MV-4-11 (cell line): ENCODE measurements at places on chromosomes 3 and 15.
A peak's percentile ranks its signal among the peaks of the same experiment; 100 is the strongest.

- no peak for DNase-seq
These were observed 569.7 kb upstream of the KCNMB2 start for GRCh38 chr3:177966493-177966892.

DNA sequence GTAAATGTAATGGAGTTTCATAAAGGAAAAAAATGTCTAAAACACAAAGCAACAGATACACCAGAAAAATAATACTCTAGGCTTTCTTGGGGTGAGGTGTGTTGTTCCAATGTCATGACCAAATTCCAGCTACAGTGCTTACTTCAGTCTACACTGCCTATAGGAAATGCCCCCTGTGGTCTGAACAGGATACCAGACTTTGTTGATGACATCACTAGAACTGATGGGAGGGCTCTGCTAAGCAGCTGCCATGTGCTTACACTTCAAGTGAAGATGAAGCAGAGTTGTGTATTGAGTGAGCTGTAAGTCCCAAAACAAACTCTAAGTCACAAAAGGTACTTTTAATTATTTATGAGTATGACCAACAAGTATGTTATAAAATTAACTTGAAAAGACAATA is 456.1 kb upstream of the IL12A start:
- DNase-seq: no peak

- no peak for DNase-seq
These were observed 73.0 kb downstream of the FILIP1L start for GRCh38 chr3:100041328-100041749.

- DNase-seq: no peak
These were observed 8.6 kb downstream of the TM6SF1 start for GRCh38 chr15:83115831-83116565.

DNA sequence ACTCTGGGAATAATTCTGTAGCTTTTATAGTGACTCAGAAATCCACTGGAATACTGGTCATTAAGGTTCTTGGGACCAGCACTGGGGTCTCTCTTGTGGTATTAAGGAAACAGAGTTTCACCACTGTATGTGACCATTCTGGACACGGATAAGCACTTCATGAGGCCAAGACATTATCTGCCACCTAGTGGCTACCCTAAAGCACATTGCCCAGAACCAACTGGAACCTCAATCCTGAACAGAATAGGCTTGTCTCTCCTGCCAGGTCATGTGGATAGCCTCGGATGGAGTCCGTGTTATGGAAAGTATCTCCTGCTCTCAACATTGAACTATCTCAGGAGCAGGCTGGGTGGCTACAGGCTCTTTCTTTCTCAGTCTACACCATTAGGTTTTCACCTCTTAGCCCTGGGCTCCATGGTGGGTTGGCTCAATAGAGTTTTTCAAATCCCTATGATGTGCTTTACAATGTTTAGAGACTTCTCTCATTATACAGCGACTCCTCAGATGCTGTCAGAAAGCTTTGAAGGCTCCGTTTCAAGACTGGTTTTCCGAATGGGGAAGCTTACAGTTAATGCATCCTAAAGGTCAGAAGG is 167.6 kb upstream of the ST8SIA2 start:
- no peak for DNase-seq

- peak; percentile 3 for DNase-seq
These were observed 6.9 kb upstream of the IL16 start for GRCh38 chr15:81189583-81190283.

- DNase-seq: no peak
These were observed 28.5 kb upstream of the STT3B start for GRCh38 chr3:31504230-31504629.

DNA sequence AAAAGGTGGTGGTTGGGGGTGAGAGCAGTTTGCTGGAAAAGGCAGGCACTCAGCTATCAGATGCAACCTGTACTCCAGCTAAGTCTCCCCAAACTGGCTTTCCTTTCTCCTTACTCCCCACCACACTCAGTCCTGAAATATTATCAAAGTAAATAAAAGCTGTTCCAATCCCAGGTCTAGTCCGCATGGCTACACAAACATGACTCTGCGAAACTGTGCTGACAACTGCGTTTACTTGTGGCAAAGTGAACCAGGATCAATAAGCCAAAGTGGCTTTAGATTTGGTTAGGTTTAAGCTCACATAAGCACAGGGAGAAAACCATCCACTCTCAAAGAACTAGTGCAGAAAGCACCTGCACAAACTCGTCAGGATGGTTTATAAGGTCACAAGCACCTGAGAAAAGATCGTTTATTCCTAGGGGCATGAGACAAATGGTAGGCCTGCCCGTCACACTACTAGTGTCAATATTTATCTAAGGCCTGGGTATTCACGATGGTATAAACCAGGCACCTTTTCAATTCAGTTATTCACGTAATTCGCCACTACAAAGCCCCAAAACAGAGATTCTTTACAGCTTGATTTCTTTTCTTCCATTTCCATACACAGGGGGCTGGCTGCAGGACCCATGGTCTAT is 25.3 kb downstream of the LRIG1 start:
- DNase-seq: no peak

DNA sequence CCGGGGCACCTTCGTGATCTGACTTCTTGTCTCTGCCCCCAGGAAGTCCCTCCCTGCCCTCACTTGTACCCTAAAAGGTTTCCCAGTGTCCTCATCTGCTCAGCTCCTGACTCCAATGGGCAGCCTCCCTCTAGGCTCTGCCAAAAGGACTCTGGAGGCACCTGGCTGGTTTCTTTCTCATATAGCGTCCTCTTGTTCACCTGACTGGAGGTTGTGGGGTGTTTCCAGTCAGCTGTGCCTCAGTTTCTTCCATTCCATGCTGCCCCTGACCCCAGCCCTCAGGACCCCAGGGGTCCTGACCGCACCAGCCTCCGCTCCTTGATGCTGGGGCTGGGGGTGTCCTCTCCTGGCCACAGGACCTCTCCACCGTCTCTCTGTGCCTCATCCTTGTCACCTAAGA is 2.5 kb downstream of the PRR23E start:
- DNase-seq: no peak

GRCh38 chr15:46413799-46414198 is 779.0 kb downstream of the SQOR start:
- DNase-seq: no peak

- no peak for DNase-seq
These were observed 41.5 kb downstream of the IDH2 start for GRCh38 chr15:90060797-90061196.

DNA sequence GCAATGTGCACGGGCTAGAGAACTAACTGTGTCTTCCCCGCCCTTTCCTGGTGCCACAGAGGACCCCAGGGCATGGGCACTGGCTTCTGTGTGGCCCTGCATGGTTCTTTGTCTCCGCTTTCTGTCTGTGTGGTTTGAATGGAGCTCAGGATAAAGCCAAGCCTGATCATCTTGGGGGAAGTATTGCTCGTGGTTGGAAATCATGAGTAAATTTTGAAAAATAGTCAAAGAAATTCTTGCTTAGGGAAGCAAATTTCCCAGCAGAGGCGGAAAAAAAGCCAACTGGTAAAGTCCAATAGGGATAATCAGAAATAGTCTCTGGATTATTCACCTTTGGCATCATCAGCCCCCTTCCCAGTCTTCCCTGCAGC is 55.4 kb downstream of the MAGEF1 start:
- no peak for DNase-seq

DNA sequence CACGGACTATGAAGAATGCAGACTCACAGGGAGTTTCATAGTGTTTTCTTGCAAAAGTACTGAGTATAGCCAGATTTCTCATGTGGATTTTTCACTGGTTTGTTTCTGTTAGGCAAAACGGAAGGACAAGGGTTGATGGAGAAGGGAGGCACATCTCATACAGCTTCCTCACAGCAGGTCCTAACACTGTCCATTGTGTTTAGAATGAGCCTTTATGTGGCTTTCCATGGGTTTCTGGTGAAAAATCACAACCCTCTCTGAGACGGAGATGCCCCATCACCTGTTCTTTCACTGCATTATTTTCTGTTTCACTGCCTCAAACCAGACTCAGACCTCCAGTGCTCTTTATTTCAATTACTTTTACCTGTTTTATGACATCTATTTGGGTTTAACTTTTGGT is 25.0 kb upstream of the LIPC start:
- no peak for DNase-seq

DNA sequence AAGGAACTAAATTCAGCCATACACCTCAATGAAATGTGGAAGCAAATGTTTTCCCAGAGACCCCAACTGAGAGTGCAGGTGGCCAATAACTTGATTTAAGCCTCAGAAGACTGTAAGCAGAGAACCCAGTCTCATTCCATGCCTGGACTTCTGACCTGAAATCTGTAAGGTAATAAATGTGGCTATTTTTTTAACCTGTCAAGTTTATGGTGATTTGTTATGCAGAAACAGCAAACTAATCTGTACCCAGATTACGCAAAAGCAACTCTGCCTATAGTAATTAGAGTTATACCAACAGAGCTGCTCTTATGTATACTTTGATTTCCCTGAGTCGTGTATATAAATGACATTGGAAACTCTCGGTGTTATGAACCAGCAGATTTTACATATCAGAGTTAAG is 534.0 kb upstream of the NAALADL2 start:
- no peak for DNase-seq

DNA sequence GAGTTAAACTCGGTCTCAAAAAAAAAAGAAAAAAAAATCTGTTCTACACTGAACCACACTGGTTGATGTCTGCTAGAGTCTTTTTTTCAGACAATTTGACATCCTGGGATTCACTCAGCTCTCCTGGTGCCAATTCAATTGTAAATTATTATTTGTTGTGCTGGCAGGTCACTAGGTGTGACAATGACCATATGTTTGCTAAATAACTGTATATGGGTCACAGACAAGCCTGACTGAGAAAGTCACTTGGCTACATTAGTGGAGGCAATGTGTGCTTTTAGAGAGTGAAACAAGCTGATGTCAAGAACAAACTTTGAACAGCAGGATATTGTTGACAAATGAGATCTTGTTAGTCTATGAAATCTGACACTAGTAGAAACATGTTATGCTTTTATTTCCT is 1379.1 kb downstream of the ZPLD1 start:
- DNase-seq: no peak

DNA sequence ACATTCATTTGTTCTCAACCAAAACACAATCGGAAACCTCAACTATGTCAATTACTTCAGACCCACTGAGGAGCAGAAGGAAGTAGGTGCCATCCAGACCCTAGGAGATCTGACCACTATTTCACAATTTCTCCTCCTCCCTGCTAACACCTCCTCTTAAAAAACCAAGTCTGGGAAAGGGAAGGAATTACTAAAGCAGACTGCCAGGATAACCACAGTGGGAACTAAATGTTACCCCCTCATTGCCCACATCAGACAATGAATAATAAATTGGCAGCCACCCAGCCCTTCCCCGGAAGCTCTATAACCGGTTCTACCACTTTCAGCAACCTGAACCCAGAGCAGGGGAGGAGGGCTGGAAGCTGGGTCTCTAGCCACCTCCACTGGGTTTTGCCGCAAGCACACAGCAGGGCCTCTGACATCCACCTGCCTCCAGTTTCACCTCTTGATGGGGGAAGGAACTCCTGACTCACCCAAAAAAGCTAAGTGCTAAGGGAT is 17.6 kb downstream of the C15orf62 start:
- DNase-seq: peak; percentile 79

DNA sequence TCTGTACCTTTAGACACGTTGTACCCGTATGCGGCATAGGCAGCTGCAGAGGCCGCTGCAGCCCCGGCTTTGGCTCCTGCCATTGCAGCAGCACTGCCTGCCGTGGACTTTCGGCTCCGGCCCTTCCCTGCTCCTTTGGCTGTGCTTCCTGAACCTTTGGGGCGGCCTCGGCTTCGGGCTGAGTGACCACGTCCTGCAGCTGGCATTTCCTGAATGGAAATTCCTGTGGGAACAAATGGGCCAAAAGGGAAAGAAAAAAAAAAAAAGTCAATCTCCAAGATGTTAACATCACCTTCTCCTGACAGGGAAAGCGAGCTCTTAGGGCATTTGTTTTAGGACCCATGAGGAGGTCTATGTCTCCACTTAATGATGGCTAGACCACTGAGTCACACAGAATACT is 29.6 kb downstream of the CHAC1 start:
- no peak for DNase-seq

DNA sequence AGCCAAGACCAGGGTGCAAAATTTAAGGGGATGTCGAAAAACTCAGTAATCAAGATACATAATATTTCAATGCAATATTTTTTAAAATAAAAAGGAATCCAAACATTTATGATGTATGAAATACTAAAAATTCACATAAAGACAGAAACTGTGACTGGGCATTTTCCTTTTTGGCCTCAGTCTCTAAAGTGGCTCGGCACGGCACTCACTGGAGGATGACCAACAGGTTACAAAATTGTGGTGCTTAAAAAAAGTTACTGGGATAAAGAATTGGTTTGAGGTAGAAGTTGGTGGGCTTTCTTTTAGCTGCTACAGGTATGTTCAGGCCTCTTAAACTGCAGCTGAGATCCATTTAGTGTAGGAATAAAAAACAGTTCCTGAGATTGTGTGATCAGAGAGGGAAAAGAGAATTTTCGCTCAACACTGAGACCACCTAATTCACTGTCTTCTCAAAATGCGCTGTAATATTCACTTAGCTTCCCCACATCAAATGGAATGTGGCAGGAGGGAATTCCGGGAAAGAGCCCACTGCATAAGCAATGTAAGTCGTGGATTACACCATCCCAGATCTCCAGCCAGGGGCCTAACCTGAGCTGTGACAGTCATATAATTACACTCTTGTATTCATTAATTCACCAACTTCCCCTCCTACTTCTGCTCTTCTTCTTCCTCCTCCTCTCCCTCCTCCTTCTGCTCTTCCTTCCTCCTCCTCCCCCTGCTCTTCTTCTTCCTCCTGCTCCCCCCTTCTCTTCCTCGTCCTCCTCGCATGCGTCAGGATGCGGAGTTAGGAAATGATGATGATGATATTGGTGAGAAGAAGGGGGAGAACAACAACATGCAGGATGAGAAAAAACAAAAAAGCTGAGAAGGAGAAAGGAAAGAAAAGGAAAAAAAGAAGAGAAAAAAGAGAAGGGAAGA is 45.9 kb downstream of the HES1 start:
- no peak for DNase-seq

DNA sequence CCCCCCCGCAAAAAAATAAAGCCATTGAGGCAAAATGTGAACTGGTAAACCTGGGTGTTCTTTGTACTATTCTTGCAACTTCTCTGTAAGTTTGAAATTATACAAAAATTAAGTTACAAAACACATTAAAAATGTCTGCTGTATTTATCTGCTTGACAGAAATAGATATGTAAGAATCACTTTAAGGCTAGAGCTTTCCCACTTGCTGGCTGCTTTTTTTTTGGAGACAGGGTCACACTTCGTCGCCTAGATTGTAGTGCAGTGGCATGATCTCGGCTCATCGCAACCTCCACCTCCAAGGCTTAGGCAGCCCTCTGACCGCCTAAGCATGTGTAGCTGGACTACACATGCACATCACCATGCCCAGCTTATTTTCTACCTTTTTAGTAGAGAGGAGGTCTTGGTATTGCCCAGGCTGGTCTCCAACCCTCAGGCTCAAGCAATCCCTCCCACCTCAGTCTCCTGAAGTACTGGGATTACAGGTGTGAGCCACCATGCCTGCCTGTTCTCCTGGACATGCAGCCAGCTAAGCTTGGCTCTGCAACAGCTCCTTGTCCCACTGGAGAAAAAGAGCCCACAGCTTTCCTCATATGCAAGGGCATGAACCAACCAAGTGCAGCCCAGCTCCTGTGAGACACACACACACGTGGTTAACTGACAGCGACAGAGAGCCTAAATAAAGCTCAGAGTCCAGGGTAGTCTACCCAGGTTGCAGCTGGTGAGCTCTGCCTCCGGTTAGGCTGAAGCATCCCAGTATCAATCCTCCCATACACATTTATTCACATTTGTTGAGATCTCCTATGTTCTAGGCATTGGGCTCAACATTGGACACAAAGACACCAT is 4.5 kb downstream of the RPS17 start:
- DNase-seq: no peak
